ENCODE measurements at places on chromosomes 5 and 9.

DNA sequence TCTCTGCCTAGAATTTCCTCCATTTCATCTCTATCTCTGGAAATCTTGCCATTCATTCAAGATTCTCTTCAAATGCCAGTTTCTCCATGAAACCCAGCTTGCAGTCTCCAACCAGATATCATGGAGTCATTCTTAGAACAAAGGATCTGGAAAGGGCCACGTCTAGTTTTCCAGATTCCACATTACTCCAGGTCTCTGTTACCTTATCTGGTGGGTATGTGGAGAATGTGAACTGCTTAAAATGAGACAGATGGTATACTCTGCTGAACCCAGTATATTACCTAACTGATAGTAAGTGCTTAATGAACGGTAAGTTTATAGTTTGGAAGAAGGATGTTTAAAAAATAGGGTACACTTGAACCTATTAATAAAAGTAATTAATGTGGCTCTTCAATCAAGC lies 52.3 kb upstream of the ZSWIM6 start:
- no peak for DNase-seq

DNA sequence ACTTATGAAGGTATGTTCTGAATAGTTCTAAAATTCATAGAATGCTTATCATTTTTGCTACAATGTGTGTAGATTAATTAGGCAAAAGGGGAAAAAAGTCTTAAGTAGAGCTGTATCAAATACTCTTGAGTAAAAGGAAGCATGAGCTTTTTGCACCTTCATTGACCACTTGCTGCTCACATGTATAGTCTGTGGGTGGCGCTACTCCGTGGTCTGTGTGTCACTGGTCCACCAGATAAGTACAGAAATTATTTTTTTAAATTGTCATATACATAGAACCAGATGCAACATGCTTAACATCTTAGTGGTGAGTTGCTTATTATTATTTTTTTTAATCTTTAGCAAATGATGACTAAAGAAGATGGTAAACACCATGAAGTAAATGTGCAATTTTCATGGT lies 130.2 kb downstream of the MAN2A1 start:
- no peak for DNase-seq

DNA sequence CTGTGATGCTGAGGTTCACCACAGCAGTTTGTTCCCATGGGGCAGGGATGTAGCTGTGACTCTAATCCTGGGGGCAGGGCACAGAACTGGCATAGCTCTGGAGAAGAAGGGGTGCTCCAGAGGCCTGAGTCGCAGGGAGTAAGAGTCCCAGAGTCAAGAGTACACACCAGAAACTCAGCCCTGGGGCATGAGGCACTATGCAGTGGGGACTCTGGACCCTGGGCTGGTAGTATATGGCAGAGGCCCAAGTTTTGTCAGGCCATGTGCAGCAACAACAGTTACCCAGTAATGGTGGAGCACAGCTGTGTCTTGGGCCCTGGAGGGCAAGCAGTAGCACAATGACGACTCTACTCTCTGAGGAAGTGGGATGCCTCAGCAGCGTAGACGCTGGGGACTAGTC lies 42.9 kb downstream of the TMEM38B start:
- DNase-seq = no peak

DNA sequence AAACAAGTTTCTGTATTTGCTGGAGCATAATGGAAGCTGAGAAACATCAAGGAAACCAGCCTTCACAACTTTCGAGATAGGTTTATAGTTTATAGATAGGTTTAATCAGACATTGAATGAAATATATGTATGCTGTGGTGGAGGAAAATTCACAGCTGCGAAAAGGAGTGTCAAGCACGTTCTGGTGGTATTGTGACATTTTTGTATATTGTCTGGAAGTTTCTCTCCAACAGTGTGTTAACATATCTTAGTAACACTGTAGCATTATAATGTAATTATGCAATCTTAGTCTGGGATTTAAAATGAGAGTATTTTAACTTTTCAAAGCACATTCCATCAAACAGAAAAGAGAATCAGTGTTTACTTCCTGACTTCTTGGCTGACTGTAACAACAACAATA lies 50.0 kb downstream of the FCHO2 start:
- no peak for DNase-seq

DNA sequence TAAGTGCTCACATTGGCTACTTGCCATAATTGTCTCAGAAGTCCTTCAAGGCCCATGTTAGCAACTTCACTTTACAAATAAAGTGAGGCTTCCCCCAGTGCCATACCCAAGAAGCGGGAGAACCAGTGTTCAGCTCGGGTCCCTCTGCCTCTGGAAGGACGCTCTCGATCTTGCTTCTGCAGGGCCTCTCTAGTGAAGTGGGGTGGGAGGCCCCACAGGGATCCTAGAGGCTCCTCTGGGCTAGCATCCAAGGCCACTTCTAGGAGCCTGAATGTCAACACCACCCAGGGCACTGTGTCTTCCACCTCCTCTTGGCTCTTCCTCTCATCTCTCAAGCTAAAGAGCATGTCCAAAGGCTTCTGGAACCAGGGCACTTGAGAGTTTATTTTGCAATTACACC lies 282.5 kb downstream of the GADD45G start:
- no peak for DNase-seq

DNA sequence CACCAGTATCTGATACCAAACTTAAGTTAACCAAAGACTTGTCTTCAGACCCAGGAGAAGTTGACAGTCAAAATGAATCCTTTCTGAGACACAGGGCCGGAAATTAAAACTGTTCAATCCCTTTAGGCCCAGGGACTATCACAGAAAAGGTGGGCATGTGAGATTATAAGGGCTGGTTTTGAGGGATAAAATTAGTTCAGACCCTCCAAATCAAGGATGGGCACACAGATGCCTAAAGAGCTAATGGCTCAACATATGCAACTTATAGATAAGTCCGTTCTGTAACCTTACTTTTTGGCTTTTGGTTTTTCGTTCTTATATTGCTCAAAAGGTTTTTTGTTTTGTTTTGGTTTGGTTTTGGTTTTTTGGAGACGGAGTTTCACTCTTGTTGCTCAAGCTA lies 129.6 kb upstream of the ABCA1 start:
- DNase-seq = no peak

DNA sequence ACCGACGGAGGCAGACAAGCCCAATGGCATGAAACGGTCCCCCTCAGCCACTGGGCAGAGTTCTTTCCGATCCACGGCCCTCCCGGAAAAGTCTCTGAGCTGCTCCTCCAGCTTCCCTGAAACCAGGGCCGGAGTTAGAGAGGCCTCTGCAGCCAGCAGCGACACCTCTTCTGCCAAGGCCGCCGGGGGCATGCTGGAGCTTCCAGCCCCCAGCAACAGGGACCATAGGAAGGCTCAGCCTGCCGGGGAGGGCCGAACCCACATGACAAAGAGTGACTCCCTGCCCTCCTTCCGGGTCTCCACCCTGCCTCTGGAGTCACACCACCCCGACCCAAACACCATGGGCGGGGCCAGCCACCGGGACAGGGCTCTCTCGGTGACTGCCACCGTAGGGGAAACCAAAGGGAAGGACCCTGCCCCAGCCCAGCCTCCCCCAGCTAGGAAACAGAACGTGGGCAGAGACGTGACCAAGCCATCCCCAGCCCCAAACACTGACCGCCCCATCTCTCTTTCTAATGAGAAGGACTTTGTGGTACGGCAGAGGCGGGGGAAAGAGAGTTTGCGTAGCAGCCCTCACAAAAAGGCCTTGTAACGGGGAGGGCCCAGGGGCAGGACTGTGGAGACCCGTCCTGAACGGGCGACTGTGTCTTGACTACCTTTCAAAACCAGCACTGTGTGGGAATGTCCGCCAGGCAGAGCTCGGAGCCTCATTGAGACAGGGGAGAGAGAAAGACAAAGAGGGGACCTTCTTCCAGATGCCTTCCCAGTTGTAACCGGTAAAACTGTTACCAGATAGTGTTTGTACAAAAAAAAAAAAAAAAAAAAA lies 29.9 kb downstream of the CD180 start:
- DNase-seq = peak; percentile 66

- DNase-seq = no peak
These were observed 27.0 kb upstream of the PPARGC1B start for GRCh38 chr5:149702934-149703646.

GRCh38 chr5:145449794-145450193 lies 385.3 kb downstream of the PRELID2 start:
- no peak for DNase-seq

DNA sequence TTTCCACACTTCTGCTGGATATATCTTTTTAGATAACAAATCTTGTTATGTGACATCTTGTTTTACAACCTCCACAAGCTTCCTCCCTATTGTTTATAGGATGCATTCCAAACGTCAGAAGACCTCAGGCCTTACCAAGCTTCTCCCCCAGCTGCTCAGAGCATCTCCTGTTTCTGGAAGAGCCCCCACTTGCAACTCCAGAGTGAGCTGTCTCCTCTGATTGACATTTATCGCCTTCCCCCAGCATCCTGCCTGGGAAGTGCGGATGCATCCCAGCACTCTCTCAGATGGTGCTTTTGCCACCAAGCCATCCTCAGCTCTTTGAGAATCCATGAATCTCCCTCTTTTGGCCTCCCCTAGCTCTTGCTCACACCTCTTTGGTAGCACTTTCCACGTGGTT lies 123.5 kb downstream of the LRRC70 start:
- no peak for DNase-seq

GRCh38 chr9:7173139-7173538 lies 415.4 kb downstream of the KDM4C start:
- DNase-seq = no peak

- DNase-seq = peak; percentile 38
These were observed 797 bp upstream of the CCL27 start for GRCh38 chr9:34663303-34663605.

DNA sequence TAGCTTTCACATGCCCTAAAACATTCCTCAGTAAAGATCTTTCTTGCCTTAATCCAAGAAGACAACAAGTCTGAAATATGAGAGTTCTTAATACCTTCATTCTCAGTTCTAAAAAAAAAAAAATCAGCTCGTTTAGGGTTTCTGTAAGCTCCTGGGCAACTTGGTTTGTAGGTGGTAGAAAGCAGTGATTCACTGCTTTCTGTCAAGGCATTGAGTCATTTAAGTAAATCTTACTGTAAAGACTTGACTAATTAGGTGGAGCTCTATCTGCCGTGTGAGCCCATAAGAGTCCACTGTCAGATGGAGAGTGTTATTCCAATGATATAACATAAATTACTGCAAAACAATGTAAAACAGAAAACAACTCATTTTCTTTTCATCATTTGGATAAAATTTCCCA lies 56.1 kb upstream of the MAST4 start:
- DNase-seq = peak; percentile 8

Measured in T-helper 2 cell (primary cell).